ENCODE measurements at places on chromosomes 3 and 15. TPM values are rescaled to one million over a fixed set of nuclear protein-coding genes. Genes with fewer than 3 reads are reported as not detected.

GRCh38 chr15:39922462-39923092 is 2.5 kb upstream of the GPR176 start:
- DNase-seq: no peak

DNA sequence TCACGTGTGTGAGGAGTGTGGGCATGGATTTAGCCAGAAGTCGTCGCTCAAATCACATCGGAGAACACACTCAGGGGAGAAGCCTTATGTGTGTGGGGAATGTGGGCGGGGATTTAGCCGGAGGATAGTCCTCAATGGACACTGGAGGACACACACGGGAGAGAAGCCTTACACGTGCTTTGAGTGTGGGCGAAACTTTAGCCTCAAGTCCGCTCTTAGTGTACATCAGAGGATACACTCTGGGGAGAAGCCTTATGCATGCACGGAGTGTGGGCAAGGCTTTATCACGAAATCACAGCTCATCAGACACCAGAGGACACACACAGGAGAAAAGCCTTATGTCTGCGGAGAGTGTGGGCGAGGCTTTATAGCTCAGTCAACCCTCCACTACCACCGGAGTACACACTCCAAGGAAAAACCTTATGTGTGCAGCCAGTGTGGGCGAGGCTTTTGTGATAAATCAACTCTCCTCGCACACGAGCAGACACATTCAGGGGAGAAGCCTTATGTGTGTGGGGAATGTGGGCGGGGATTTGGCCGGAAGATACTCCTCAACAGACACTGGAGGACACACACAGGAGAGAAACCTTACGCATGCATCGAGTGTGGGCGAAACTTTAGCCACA is 28.1 kb downstream of the ZNF589 start:
- DNase-seq: peak; percentile 54

DNA sequence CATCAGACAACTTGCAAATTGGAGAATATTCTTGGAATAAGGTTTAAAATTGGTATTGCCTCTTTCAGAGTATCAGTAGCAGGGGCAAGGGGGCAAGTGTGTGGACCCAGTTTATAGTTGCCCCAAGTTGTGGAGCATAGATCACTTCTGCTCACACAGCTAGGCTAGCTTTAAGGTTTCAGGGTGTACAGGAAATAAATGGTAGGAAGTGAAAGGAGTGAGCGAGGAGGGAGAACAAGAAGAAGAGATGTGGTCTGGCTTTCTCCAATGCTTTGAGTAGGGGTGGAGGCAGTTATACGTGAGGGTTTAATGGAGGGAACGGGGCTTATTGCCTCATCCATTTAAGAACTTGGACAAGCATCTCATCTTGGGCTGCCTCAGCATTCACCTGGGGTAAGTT is 290.0 kb upstream of the CFAP20DC start:
- DNase-seq: no peak

DNA sequence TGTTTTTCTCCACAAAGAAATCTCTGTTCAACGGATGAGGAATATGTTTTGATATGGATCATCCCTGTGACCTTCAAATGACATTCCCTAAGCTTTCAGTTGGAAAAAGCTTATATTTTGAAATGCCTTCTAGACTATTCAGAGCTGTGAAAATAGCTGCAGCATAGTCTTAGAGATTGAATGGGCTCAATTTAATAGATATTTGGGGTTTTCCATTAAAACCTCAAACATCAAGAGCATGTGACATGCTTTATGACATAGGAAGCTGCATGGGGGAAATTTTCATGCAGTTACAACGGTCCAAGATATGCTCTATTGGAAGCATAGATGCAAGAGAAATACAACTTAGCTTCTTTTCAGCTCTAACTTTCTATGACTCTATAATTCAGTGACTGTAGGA is 102.8 kb downstream of the LSAMP start:
- DNase-seq: no peak

DNA sequence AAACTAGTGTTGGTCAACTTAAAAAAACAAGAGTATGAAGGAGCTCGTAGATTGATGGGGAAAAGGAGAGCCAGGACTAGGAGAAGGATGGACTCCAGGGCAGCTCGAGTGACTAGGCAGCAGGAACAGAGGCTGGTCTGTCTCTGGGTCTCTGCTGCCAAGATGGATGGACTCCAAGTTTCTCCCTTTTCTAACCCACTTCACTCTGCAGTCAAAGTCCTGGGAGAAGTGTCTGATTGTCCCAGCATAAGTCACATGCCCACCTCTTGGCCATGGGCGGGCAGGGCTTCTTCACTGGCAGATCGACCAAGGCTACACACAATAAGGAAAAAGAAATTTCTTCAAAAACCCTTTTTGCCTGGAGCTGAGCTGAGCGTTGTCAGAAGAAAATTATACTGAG is 9.2 kb upstream of the EPB42 start:
- no peak for DNase-seq

GRCh38 chr15:96457841-96458240 is 127.3 kb downstream of the NR2F2 start:
- no peak for DNase-seq

DNA sequence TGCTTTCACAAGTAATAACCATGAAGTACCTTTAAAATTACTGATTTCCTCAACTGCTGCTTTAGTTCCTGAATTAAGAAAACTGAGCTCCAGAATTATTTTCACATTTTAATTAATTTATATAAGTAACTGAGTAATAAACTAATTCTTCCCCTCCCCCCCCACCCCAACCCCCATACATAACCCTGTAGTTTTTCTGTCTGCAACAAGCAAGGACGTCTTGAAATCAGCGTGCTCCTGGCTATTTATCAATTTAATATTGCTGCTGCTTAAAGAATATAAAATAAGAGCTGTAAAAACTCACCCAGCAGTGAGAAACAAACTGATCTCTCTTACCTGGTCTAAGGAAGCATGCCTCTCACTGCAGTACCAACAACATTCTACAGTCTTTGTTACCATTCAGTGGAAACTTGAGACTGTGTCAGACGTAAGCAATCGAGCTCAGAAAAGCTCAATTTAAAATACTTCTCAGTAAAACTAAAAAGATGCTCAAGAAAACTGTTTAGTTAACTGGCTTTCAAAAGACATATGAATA is 121.0 kb downstream of the TFDP2 start:
- DNase-seq: peak; percentile 62

DNA sequence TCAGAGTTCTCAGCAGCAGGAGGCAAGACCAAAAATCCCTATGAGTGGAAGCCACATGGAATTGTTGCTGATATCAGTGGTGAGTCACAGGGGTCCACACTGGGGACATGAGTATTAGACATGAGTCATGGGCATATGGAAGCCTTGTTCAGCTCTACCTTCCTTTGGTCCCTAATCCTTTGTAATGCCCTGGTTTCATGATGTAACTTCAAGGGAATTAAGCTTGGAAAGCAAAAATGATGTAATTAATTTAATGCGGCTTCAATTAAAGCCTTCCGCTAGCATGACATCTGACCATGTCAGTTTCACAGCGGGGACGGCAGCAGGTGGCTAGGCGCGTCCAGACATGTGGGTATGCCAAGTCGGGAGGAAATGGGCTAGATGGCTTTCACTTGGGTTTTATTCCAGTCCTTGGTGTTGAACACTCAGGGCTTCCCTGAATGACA is 176.1 kb upstream of the RGMA start:
- DNase-seq: no peak

- DNase-seq: peak; percentile 29
These were observed 767 bp downstream of the GLT8D1 start for GRCh38 chr3:52704611-52705437.

DNA sequence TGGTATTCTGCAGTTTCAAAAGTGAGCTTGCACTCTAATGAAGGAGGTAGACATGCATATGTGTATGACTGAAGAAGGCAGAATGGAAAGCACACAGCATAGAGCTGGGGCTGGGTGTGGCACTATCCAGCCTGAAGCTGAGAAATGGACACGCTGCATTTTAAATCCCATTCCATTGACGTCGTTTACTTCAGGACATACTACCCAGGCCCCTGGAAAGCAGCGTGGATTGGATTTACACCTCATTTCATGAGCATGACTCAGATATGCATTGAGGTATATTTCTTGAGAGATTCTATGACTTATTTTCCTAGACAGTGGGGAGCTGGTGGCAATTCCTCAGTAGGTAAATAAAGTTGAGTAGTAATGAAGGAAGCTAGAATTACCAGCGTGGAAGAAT is 101.4 kb downstream of the ABI3BP start:
- no peak for DNase-seq

- DNase-seq: peak; percentile 22
These were observed 692 bp downstream of the UBE2E2 start for GRCh38 chr3:23203708-23204330.

The SATB1 gene
- total RNA-seq: 305 TPM

- DNase-seq: peak; percentile 52
These were observed at the start of gene MB21D2 for GRCh38 chr3:192917404-192918274. MB21D2 (minus strand) TSS chr3:192917856; CDS start chr3:192917840, 16 bp downstream.

The ADPRH gene
- 3.1 TPM for total RNA-seq

DNA sequence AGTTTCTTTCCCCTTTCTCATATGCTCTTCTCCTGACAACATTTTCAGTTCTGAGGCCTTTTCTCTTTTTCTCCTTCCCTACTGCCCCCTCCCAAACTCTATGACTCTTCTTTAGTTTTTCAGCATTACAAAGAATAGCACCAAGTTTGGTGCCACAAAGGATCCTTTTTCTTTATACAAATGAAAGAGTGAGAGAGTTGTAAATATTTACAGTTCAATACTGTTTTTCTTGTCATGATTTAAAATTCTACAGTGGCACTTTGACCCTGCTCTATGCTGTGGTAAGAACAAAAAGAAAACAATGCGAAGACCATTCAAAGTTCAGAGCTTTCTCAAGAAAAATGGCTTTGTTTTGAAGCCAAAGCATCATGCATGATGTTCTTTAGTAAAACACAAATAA is 667.9 kb upstream of the SGO1 start:
- no peak for DNase-seq

DNA sequence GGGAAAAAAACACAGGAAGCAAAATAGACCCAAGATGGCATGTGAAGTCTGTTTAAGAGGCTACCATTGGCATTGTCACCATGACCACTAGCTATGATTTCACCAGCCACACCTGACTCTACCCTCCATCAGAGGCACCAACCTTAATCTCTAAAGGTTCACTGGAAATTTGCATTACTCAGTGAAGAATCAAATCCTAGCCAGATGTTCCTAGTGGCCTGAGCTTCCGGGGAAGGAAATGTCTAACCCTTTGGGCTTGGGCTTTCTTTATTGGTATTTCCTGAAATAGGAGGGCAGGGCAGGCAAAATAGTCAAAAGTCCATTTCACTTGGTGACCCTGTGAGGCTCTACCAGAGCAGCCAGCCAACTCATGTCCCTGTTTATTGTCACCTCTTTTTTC is 110.9 kb upstream of the PHLDB2 start:
- no peak for DNase-seq

DNA sequence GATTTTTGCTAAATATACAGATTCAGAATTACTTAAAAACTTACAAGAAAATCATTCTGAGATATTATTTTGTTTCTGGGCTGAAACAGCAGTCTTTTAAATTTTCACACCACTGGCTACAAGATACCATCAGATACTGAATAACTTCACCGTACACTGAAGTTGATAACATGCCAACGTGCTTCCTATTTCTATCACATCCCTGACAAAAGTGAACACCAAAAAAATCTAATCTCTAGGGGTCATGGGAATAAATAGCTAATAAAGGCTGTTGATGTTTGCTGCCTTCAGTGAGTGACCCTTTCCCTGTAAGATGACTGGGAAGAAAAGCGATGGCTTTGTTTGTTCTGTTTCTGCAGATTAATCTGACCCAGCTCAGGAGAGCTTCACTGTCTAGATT is 120.5 kb downstream of the DUT start:
- no peak for DNase-seq

DNA sequence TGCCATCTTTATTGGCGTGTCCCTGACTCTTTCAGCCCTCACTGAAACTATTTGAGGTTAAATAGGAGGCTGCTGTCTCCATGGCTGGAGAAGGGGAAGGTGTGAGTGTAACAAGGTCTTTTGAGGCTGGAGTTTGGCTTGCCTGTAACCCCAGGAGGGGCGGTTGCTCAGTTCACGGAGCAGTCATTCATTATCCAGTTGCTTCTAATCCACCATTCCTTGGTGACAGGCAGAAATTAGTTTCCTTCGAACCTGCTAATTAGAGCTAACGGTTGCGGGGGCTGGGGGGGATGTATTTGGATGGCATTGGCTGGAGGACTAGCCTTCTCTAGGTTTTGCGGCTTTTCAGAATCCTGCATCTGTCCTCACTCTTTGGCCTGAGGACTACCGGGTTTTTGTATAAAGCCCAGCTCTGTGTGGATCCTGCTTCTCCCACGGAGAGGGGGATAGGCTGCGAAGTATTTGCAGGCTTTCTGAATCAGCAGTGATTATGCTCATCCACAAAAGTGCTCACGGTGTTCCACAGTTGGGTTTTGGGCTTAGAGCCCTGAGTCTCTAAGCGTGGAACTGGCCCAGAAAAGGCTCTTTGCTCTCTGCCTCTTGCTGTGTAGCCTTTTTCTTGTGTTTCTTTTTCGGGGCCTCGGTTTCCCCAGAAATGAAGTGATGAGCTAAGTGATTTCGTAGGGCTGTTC is 18.6 kb downstream of the FGD5 start:
- DNase-seq: no peak

- no peak for DNase-seq
These were observed 13.4 kb upstream of the LEKR1 start for GRCh38 chr3:156812521-156813335.

DNA sequence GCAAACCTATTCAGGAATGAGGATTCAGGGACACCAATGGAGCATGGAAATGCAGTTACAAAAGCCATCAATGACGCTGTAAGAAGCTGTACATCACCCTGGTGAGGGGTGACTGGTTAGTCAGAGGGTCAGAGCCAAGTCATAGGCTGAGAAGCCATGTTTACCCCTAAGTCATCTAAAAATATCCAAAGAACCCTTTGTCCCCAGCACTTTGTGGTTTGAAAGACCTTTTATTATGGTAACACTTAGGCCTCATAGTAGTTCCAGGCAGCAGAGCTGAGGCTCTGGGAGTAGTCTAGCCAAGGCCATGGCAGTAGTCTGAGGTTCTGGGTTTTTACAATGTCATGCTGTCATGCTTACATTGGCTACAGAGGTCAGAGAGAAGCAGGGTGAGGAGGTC is 131.2 kb downstream of the CTNNB1 start:
- no peak for DNase-seq

- no peak for DNase-seq
These were observed 21.1 kb upstream of the SNRPN start for GRCh38 chr15:24933716-24934115.

Data from activated naive CD4-positive, alpha-beta T cell treated with anti-CD3 and anti-CD28 coated beads for 36 hours (primary cell).